C1 segment of cervical spinal cord (tissue), 14 donors: ENCODE measurements at places on chromosomes 7 and 10.

GRCh38 chr10:114042895-114043531 is 653 bp upstream of the ADRB1 start:
- peak; percentile 42 for DNase-seq

- DNase-seq, result no peak
Measured at GRCh38 chr7:39592586-39592985, 26.4 kb downstream of the YAE1 start.

- DNase-seq, result no peak
Measured at GRCh38 chr7:33623267-33623666, 282.1 kb upstream of the BMPER start.

- no peak for DNase-seq
Measured at GRCh38 chr7:81846398-81846797, 76.6 kb upstream of the HGF start.

DNA sequence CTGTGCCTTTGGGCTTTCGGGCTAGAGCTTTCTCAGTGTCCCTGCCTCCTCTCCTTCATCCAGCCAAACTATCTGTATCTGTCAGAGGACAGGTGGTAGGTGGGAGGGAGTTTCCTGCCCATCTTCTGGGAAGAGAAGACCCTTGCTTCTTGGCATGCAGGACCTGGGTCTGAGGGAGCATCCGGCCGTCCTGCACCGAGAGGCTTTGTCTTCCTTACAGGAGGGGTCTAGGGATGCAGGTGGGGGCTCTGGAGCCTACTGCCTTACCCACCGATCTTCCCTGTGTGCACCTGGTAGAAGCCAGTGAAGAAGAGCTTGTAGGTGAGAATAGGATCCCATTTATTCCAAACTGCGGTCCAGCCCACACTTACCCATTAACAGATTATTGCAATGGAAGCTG is 5.8 kb upstream of the KLF6 start:
- DNase-seq, result no peak

- DNase-seq, result no peak
Measured at GRCh38 chr7:1695800-1696454, 25.9 kb downstream of the ELFN1 start.

GRCh38 chr7:102916426-102916825 is 3.6 kb downstream of the LRRC17 start:
- DNase-seq, result no peak

- no peak for DNase-seq
Measured at GRCh38 chr10:82256275-82256674, 381.3 kb downstream of the NRG3 start.

GRCh38 chr7:149181450-149181790 is 13.9 kb upstream of the ZNF282 start:
- DNase-seq, result no peak

DNA sequence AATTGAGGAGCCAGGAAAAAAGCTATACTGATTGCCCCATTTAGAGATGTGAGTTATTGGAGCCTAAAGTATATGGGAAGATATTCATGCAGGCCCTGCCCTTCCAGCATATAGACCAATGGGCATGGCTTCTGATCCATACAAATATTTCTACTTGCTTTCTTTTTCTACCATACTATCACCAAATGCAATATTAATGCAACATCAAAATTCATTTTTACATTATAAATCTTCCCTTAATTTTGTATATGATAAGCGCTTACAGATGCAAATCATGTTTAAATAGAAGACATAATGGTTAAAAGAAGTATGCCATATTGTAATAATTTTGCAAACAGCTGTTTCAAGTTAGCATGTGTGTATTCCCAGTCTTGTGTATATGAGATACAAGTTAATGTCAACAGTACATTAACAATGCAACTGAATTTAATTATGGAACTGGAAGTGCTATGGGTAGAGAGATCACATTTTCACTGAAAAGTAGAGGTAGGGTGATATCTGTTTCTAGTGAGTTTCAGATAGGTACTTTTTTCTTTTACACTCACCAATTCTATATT is 24.6 kb upstream of the WNT16 start:
- no peak for DNase-seq

DNA sequence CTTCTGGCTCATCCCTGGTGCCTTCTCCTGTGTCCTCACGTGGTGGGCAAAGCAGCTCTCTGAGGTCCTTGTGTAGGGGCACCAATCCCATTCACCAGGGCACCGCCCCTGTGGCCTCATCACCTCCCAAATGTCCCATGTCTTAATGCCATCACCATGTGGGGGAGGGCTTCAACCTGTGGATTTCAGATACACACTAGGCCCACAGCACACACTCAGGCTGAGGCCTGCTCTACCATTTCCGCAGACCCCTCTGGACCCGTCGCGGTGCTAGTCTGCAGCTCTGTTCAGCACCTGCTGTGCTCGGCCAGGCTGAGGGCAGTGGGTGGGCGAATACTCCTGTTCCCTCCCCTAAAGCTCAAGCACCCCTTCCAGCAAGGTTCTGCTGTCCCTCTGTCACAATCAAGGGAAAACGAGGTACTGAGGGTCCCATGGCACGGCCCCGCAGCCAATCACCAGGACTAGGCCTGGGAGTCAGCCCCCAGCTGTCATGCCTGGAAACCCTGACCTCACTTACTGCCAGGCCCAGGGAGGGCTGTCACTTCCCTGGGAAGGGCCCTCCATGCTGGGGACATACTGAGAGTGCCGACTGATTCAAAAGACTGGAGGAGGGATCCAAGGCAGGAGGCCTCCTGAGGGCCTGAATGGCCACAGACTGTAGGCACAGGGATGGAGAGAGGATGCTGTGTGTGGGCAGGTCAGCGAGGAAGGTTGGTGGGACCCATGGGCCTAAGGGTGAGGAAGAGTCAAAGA is 123.8 kb upstream of the RET start:
- no peak for DNase-seq

GRCh38 chr10:1048349-1048731 is 579 bp downstream of the IDI1 start:
- no peak for DNase-seq

- no peak for DNase-seq
Measured at GRCh38 chr10:122115874-122116273, 126.9 kb downstream of the TACC2 start.

- DNase-seq, result no peak
Measured at GRCh38 chr7:111937163-111937562, 269.0 kb downstream of the DOCK4 start.

- no peak for DNase-seq
Measured at GRCh38 chr10:79390551-79391229, 43.4 kb downstream of the PPIF start.

- peak; percentile 54 for DNase-seq
Measured at GRCh38 chr10:103192089-103192450, 1.0 kb downstream of the NT5C2 start.

DNA sequence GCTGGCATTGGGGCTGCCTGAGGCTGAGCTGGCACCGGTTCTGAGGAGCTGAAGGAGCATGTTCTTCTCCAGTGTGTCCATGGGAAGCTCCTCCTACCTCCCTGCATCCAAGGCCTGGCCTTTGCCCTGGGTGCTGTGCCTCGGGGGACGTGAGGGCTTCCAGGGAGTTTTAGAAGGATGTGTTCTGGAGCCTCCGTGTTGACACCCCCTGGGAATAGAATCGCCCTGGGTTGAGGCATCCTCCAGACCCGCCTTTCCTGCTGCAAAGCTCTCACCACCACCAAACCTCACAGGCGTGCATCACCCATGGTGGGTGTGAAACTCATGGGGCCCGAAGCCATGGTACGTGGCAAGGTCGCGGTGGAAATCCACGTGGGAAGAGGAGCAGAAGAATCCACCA is 95.4 kb downstream of the DYNC2I1 start:
- DNase-seq, result no peak

DNA sequence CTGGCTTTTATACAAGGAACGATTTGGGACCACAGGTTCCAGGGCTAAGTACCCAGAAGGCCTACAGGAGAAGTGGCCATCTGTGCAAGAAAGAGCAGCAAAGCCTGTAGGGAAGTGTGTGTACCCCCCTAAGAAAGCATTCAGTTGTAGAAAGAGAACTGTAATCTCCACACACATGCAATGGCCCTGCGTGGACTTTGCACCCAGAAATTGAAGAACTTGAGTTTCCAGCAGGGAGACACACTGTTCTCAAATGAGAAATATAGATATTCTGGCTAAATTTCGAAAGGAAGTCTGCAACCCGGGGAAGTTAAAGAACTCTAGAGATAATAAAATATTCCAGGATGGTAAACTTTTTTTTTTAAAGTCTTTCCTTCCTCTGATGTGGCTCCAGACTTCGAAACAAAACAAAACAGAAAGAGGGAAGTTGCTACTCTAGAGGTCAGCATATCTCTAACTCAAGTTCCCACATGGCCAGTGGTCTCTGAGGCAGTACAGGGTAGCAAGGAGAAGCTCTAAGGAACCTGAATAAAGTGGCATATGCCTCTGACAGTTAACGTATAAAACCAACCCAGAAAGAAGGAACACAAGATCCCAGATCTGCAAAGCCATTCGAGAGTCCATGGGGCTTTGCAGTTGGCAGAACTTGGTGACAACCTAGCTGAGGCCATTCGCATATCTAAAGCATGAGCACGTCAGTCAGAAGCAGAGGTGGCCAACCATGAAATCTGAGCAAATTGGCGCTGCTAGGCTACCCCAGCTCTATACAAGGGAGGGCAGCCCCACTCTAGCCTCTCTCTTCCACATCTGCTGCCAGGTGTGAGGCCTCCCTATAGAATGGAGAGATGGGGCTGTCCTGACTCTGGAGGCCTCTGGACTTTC is 56.6 kb downstream of the ELMO1 start:
- DNase-seq, result no peak

DNA sequence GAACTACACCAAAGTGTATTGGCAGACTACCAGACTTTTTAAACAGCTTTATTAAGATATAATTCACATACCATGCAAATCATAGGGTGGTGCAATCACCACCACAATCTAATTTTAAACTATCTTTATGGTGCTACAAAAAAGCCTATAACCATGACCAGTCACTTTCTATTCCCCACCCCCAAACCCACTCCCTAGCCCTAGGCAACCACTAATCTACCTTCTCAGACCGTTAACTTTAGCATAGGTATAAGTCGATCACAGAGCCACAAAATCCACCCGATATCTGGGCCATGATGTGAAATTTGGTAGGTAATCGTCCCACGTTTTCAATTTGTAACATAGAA is 536 bp upstream of the POM121 start:
- DNase-seq, result no peak

DNA sequence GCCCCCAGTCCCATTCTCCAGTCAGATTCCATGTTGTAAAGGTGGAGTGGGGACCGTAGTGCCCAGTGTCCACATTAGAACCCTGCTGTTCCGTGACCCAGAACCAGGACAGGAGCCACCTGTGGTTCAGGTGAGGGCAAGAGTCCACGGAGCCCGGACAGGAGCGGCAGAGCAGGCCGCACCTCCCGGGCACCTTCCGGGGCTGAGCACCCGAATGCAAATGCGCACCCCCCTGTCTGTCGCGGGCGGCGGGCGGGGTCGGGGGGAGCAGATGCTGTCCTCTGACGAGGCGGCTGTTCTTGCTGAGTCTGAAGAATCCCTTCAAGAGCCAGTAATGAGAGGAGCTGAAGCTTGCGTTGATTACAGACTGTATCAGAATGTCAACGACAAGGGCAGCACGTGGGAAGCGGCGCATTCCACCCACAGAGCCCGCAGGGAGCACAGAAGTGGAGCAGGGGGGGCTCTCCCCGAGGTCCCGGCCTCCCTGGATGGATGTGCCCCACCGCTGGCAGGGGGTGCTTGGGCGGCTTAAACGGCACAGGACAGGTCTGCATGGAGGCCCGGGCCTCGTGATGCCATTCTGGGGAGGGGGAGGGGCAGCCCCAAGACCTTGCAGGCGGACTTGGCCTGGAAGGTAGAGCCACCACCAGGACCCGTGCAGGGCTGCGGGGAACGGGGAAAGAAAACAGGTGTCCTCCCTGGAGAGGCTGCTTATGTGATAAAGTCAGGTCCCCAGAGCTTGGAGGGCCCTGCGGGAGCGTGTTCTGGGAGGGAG is 407.5 kb upstream of the RNF32 start:
- no peak for DNase-seq

- DNase-seq, result no peak
Measured at GRCh38 chr10:78571286-78571685, 497.5 kb upstream of the ZMIZ1 start.

DNA sequence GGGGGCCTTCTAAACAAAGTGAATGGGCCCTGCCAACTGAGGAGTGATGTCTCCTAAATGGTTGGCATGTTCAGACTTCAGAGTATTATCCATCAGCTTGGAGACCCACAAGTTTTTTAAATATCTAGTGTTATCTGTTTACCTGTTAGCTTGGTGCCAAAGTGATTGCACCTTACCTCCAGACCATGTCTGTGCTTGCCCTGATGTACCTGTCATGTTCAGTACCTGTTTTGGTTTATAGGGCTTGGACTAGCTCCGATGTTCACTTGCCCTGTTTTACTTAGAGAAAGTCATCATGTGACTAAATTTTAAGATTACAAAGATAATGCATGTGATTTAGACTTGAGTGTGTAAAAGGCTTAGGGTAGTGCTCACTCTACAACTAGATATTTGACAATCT is 67.7 kb downstream of the CNNM2 start:
- no peak for DNase-seq

DNA sequence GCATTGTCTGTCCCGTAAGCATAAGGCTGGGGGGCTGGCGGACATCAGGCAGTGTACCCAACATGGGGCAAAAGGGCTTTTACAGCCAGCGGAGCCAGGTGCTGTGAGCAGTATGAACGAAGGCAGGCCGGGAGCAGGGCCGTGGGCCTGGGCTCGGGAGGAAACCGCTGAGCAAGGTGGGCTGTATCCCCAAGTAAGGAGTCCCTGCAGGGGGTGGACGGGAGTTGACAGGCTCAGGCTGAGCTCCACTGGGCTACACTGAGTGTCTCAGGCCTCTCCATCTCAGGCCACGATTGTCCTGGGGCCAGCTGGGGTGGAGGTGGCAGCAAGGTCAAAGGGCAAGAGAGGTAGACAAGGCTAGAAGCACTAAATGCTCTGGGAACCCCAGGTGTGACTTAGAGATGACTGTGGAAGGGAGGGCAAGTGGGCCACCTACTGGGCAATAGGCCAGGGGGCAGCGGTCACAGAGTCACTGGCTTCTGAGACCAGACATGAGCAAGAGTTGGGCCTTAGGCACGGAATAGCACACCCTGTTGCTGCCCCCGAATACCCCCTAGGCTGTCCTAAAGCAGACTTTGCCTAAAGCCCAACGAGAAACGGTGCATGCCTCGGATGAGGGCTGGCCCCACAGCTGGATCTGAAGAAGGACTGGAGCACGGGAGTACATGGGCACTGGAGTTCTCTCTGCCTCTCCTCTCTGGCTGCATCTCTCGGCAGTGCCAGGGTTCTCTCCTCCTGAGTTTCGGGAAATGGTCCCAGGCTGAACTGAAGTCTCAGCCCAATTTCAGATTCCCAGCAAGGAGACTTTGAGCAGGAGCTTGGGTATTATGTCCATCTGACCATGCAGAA is 10.8 kb upstream of the RAMP3 start:
- DNase-seq, result no peak

DNA sequence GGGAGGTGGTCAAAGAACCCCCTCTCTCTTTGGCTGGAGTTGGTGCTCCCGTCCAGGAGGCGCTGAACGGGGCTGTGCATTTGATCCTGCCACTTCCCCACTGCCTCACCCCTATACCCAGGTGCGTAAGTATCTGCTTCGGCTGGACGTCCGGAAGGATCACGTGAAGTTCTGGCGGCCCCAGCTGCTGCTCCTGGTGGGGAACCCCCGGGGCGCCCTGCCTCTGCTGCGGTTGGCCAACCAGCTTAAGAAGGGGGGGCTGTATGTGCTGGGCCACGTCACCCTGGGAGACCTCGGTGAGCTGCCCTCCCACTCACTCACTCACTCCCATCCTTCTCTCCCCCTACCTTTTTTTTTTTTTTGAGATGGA is 5.6 kb upstream of the TRIP6 start:
- DNase-seq, result no peak

GRCh38 chr10:11521860-11522259 is 89.6 kb downstream of the USP6NL start:
- DNase-seq, result no peak
